ENCODE measurements at places on chromosomes 12 and 14. TPM values are rescaled to one million over a fixed set of nuclear protein-coding genes. Genes with fewer than 3 reads are reported as not detected.

PTGES3 gene
- 51.7 TPM for total RNA-seq

RTL1 gene
- total RNA-seq = not detected

ZC3H14 gene
- total RNA-seq = 78.3 TPM

SAMD15 gene
- total RNA-seq = 2.0 TPM

KITLG gene
- total RNA-seq = 110 TPM

ANKRD33 gene
- not detected for total RNA-seq

PPM1A gene
- 31.0 TPM for total RNA-seq

CLEC4C gene
- total RNA-seq = not detected

NOS1 gene
- total RNA-seq = not detected

LTBP2 gene
- 157 TPM for total RNA-seq

PLEK2 gene
- total RNA-seq = 2.8 TPM

GPR68 gene
- 1.3 TPM for total RNA-seq

DCAF4 gene
- 20.6 TPM for total RNA-seq

DNAH10 gene
- total RNA-seq = 0.82 TPM

ZNF140 gene
- total RNA-seq = 23.1 TPM

NFYB gene
- total RNA-seq = 20.2 TPM

ESPL1 gene
- 1.5 TPM for total RNA-seq

IL31 gene
- total RNA-seq = not detected

RASSF3 gene
- 7.7 TPM for total RNA-seq

TAS2R19 gene
- total RNA-seq = 6.3 TPM

BICDL1 gene
- total RNA-seq = 1.8 TPM

BATF gene
- total RNA-seq = not detected

SUDS3 gene
- 36.4 TPM for total RNA-seq

CLEC9A gene
- not detected for total RNA-seq

RAD9B gene
- total RNA-seq = 5.5 TPM

MIP gene
- not detected for total RNA-seq

BCL11B gene
- total RNA-seq = 0.09 TPM

BAZ1A gene
- 32.4 TPM for total RNA-seq

MYF6 gene
- total RNA-seq = not detected

APOF gene
- not detected for total RNA-seq

DTX1 gene
- total RNA-seq = not detected

KRT8 gene
- 5.4 TPM for total RNA-seq

CCDC38 gene
- not detected for total RNA-seq

COX8C gene
- not detected for total RNA-seq

PLA2G1B gene
- not detected for total RNA-seq

HOXC10 gene
- not detected for total RNA-seq

PSMB5 gene
- total RNA-seq = 176 TPM

POTEM gene
- not detected for total RNA-seq

RDH5 gene
- total RNA-seq = 17.7 TPM

HOXC9 gene
- 0.65 TPM for total RNA-seq

FAM186B gene
- 2.7 TPM for total RNA-seq

FOXN4 gene
- total RNA-seq = not detected

LRRC43 gene
- 0.74 TPM for total RNA-seq

ENDOU gene
- total RNA-seq = not detected

AKAP6 gene
- total RNA-seq = 2.2 TPM

FGF23 gene
- total RNA-seq = not detected

Data from fibroblast of the aortic adventitia (primary cell).